ENCODE measurements at places on chromosomes 6 and 20. TPM values are rescaled to one million over a fixed set of nuclear protein-coding genes. Genes with fewer than 3 reads are reported as not detected.

DNA sequence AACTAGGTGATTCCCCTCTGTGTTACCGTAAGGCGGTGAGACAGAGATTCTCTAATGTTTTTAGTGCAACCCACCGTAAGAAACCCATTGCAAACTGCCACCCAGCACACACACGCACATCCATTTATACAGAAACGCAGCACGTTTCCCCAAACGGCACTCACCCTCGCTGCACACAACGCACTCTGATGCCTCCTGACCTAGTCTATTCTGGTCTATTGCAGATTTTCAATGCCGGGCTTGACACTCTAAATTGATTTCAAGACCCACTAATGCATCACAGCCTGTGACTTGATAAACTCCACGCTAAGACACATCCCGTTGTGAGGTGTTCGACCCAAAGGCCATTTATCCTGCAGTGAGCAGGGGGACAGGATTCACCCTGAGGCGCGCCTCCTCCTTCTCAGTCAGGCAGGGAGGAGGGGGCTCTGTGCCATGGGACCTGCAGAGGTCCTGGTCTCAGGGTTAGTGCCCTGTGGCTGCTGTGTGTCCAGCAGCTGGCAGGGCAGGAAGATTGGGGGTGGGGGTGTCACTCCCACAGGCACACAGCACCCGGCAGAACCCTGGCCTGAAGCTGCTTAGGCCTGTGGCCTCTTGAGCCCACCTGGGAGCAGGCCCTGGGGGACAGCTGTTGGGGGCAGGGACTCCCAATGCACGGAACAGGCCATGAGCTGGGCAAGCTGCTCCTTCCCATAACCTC, 335.6 kb downstream of the PREX1 start:
- DNase-seq = no peak

DNA sequence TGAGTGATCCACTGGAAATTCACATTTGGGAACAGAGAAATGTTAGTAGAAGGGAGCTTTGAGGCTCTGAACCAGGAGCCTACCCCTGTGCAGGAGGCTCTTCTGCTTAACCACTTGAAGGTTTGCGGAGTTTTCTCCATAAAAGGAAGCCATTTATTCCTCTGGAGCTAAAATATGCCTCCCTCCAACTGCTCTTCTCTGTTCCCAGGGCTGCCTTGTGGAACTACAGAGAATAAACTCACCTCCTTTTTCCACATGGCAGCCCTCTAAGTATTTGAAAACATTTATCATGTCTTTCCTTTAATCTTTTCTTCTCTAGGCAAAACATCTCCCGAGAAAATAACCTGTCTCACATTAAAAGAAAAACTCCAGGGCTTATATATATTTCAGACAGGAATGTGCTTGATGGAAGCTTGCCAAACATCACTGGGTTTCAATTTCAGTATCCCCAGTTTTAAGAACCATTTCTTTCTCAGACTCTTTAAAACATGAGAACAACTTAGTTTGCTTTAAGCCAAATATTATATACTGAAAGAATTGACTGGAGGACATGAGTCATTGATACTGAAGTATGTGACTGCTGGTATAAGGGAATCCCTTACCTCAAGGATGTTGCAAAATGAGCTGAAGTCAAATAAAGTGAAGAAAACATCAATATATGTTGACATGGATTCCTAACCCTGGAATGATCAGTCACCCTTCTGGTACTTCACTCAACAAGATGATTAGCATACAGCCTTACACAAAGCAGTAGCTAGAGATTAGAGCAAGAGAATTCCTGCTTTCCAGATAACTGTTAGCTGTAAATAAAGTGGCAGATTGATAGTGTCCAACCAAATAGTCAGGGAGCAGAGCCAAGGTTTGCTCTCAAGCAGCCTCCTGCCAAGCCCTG, 74.0 kb downstream of the ZBTB2 start:
- DNase-seq = no peak

DNA sequence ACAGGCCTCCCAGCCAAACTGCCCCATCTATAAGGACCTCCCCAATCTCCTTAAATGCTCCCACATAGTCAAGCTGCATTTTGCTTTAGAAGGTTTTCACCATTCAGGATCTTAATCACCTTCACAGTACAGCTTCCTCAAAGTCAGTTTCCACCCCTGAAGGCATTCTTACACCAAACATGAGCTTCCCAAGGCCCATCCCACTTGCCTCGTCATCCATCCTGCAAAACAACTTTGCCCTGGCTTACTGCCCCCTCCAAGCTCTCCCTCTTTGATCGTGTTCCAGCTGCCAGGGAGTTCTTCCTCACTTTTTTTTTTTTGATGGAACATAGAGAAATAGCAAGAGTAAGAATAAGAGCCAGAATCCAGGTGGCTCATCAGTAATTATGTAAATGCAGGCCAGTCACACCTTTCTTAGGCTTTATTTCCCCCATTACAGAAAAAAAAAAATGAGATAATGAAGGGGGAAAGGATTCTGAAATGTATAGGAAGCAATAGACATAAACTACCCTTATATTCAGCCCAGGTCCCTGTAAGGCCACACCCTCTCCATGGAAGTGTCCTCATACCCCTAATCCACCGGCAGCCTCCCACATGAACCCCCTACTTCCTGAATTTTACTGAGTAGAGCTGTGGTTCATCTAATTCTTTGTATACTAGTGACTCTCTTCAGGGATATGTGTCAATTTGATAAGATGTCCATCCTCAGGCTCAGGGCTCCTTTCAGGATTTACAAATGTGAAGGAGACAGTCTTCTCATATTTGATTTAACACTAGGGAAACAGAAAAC, 12.7 kb downstream of the TRIM27 start:
- no peak for DNase-seq

GRCh38 chr6:56640374-56640773, 2.3 kb downstream of the DST start:
- no peak for DNase-seq

GRCh38 chr20:38225900-38226263, 34.7 kb downstream of the KIAA1755 start:
- no peak for DNase-seq

GRCh38 chr20:33475381-33476152, 14.3 kb upstream of the CBFA2T2 start:
- DNase-seq = no peak

GRCh38 chr6:13433709-13434121, 53.7 kb downstream of the GFOD1 start:
- no peak for DNase-seq

GRCh38 chr6:16217156-16217721, 21.1 kb upstream of the GMPR start:
- DNase-seq = no peak

DNA sequence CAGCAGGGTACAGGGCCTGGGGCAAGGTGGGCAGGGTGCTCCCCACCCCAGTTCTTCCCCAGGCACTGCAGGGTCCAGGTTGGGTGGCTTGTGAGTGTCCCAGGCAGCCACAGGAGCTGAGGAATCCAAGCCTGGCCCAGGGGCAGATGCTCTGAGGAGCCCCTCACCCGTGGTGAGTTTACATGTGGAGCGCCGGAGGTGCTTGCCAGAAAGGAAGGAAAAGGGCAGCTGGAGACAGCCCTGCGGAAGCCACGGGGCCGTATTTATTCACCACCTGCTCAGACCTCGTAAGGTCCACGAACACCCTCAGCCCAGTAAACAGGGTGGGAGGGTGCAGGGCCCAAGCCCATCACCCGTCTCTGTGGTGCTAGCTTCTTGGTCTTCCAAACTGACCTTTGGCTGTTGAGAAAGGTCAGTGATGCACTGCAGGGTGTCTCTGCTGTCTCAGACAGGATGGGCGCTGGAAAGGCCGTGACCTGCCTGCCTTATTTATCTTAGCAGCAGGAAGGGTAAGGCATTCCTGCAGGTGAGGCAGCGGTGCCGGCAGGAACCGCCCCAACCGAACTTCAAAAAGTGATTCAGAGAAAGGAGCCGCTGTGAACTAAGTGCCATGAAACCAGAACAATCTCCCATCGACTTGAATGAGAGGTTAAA, 4.0 kb upstream of the FRMD1 start:
- no peak for DNase-seq

- peak; percentile 73 for DNase-seq
Measured at GRCh38 chr20:57514273-57514751, 10.6 kb downstream of the CTCFL start.

DNA sequence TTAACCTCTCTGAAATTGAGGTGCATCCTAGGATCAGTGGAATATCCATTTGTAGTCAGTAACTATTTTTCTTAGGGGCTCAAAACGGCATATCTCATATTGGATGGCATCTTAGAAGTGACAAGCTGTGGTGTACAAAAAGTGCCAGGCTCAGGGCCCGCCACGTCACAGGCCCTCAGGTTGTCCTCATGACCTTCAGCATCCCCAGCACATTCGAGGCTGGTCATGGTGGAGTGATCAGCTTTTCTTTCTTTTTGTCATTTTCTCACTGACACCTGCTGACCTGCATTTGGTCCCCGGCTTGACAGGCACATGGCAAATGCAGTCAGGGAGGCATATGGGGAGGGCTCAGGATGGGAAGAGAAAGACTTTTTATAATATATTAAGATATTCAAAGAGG, 7.1 kb upstream of the E2F1 start:
- DNase-seq = no peak

The VSTM2L gene
- total RNA-seq = not detected

The KCNB1 gene
- not detected for total RNA-seq

The PDYN gene
- total RNA-seq = not detected

The SLC24A3 gene
- not detected for total RNA-seq

The DLL1 gene
- total RNA-seq = not detected

The MYCT1 gene
- not detected for total RNA-seq

The POU5F1 gene
- 1.2 TPM for total RNA-seq

The GABRR1 gene
- not detected for total RNA-seq

The KIF25 gene
- total RNA-seq = not detected

The ERVFRD-1 gene
- total RNA-seq = not detected
